ENCODE measurements at places on chromosomes 16 and 17. TPM values are rescaled to one million over a fixed set of nuclear protein-coding genes. Genes with fewer than 3 reads are reported as not detected.

The CLEC18B gene
- total RNA-seq, result 0.60 TPM

The TP53TG3C gene
- total RNA-seq, result not detected

The BAIAP3 gene
- total RNA-seq, result 1.7 TPM

The C16orf92 gene
- not detected for total RNA-seq

The DPEP2NB gene
- not detected for total RNA-seq

The CTRL gene
- 6.1 TPM for total RNA-seq

The RPUSD1 gene
- 22.2 TPM for total RNA-seq

The GALR2 gene
- total RNA-seq, result not detected

The CTNS gene
- total RNA-seq, result 20.1 TPM

The KRT39 gene
- not detected for total RNA-seq

The MEOX1 gene
- total RNA-seq, result 16.2 TPM

The KRTAP4-5 gene
- total RNA-seq, result not detected

The DLX4 gene
- 0.24 TPM for total RNA-seq

The C17orf50 gene
- total RNA-seq, result not detected

The RNU2-1 gene
- 7,703 TPM for total RNA-seq

The ADAD2 gene
- not detected for total RNA-seq

The ABCA6 gene
- total RNA-seq, result 0.28 TPM

The GNAO1 gene
- 1.4 TPM for total RNA-seq

The C16orf74 gene
- total RNA-seq, result 2.1 TPM

The KRT24 gene
- total RNA-seq, result not detected

The KRT12 gene
- not detected for total RNA-seq

The TBC1D3L gene
- 22.0 TPM for total RNA-seq

The CKLF gene
- 112 TPM for total RNA-seq

The NPIPA8 gene
- total RNA-seq, result not detected

The EXOSC6 gene
- 25.7 TPM for total RNA-seq

The TVP23A gene
- not detected for total RNA-seq

The NR1D1 gene
- 5.9 TPM for total RNA-seq

The KRTAP9-4 gene
- not detected for total RNA-seq

The MFSD6L gene
- 0.60 TPM for total RNA-seq

The SMIM36 gene
- total RNA-seq, result not detected

The KLHL10 gene
- total RNA-seq, result not detected

The CLDN7 gene
- total RNA-seq, result 0.76 TPM

The PCTP gene
- total RNA-seq, result 7.1 TPM

The GAST gene
- not detected for total RNA-seq

The FBXO39 gene
- 0.81 TPM for total RNA-seq

The SLC6A2 gene
- not detected for total RNA-seq

The DNAI2 gene
- 1.4 TPM for total RNA-seq

The JPT2 gene
- 45.1 TPM for total RNA-seq

The ZG16 gene
- total RNA-seq, result not detected

The LRRC45 gene
- 29.8 TPM for total RNA-seq

The WSCD1 gene
- 0.10 TPM for total RNA-seq

The SLC9A5 gene
- 2.3 TPM for total RNA-seq

The PDIA2 gene
- not detected for total RNA-seq

The ADAP2 gene
- 0.91 TPM for total RNA-seq

The ENPP7 gene
- 0.10 TPM for total RNA-seq

The CORO6 gene
- total RNA-seq, result 4.5 TPM
